ENCODE measurements at places on chromosomes 6 and 20. TPM values are rescaled to one million over a fixed set of nuclear protein-coding genes. Genes with fewer than 3 reads are reported as not detected.

Gene RIN2
- 60.9 TPM for total RNA-seq

Gene SSTR4
- not detected for total RNA-seq

Gene WFDC5
- total RNA-seq = 376 TPM

Gene DNMT3B
- total RNA-seq = 2.0 TPM

DNA sequence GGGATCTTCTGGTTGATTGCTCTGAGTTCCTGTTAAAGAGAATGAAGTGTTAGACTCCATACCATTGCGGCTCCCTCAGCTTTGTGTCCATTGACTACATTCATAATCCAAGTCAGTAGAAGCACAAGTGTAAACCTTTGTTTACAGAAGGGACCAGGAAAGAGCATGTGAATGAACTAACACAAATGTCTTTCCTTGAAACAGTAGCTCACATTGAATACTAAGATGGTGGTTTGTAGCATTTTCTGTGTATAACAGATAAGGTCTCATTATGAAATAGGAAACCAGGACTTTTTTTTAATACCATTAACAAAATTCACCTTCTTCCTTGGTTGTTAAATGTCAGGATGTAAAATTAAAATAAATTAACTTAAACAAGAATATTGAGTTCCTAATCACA, 8.4 kb downstream of the STXBP5 start:
- DNase-seq = no peak

DNA sequence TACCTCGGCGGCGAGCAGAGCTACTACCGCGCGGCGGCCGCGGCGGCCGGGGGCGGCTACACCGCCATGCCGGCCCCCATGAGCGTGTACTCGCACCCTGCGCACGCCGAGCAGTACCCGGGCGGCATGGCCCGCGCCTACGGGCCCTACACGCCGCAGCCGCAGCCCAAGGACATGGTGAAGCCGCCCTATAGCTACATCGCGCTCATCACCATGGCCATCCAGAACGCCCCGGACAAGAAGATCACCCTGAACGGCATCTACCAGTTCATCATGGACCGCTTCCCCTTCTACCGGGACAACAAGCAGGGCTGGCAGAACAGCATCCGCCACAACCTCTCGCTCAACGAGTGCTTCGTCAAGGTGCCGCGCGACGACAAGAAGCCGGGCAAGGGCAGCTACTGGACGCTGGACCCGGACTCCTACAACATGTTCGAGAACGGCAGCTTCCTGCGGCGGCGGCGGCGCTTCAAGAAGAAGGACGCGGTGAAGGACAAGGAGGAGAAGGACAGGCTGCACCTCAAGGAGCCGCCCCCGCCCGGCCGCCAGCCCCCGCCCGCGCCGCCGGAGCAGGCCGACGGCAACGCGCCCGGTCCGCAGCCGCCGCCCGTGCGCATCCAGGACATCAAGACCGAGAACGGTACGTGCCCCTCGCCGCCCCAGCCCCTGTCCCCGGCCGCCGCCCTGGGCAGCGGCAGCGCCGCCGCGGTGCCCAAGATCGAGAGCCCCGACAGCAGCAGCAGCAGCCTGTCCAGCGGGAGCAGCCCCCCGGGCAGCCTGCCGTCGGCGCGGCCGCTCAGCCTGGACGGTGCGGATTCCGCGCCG, 994 bp downstream of the FOXC1 start:
- peak; percentile 84 for DNase-seq

- DNase-seq = no peak
Measured at GRCh38 chr6:110671447-110671846, 143.8 kb downstream of the CDK19 start.

GRCh38 chr6:125192610-125192930, 39.0 kb downstream of the TPD52L1 start:
- no peak for DNase-seq

All from lower leg skin (tissue), 4 donors.